Astrocyte (in vitro differentiated cells and primary cell): ENCODE measurements at places on chromosomes 1 and 21.

GRCh38 chr21:14995695-14996490 is 68.9 kb downstream of the NRIP1 start:
- no peak overlapping the region for H3K4me3 ChIP-seq
- no peaks in the 10 kb centered on the region for H3K36me3 ChIP-seq
- no peaks in the 10 kb centered on the region for H3K27me3 ChIP-seq
- peak; percentile 78 for DNase-seq
- peak overlapping the region; percentile 52 for H3K27ac ChIP-seq

DNA sequence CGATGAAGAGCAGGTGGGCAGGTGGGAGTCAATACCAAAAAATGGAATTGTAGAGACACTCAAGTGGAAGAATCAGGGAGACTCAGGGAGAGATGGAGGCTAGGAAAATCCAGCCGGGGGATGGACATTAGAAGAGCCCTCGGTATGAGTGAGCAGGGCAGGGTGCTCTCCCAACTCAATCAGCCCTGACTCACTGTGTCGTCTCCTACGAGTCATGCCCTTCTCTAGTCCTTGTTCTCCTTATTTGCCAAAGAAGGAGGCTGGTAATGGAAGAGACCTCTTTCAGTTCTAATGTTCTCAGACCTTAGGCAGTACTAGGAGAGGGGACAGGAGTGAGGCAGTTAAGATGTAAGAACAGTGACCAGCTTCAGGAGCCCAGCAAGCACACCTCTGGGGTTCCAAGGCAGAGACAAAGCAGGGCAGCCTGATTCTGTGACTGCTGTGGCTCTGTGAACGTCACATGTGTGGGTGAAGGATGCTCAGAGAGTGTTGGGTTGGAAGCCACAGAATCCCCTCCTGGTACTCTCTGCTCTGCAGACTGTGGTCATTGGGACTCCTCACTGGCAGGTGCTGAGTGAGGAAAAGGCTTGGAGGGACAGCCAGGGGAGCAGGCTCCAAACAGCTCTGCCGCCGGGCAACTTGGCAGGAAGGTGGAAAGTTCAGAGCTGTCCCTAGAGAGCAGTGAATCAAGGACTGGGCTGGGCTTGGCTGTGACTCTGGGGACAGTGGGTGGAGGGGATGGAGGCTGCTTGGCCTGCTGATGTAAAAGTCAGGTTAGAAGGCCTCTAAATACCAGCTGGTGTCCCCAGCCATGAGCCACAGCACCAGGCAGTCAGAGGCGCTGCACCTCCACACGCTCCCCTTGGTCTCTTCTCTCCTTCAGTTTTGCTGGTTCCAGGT is 11.1 kb upstream of the GJA5 start:
- no peaks in the 10 kb centered on the region for H3K27me3 ChIP-seq
- no peaks in the 10 kb centered on the region for H3K36me3 ChIP-seq
- H3K27ac ChIP-seq: no peak overlapping the region
- H3K4me1 ChIP-seq: no peaks in the 10 kb centered on the region
- no peak for DNase-seq

DNA sequence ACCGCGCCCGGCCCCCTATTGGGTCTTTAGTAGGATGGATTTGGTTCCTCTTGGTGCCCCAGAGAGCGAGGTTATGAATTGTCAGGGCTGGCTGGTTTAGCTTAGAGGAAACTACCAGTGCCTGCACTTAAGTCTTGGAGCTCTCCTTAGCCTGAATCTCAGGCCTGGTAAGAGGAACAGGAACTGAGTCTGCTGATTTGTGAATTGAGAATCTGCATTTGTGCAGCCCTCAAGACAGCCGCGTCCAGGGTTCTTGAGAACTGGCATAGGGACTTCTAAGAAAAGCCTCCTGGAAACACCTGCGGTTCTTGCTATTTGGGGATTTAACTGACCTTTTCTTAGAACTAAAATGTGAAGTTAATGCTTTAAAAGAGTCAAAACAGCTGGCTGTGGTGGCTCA is 1.7 kb downstream of the NECAP2 start:
- H3K4me3 ChIP-seq: no peak overlapping the region
- peaks cover 22% of the 10 kb centered on the region for H3K36me3 ChIP-seq
- H3K27me3 ChIP-seq: no peaks in the 10 kb centered on the region
- DNase-seq: no peak
- no peak overlapping the region for H3K27ac ChIP-seq
- H3K4me1 ChIP-seq: no peaks in the 10 kb centered on the region

DNA sequence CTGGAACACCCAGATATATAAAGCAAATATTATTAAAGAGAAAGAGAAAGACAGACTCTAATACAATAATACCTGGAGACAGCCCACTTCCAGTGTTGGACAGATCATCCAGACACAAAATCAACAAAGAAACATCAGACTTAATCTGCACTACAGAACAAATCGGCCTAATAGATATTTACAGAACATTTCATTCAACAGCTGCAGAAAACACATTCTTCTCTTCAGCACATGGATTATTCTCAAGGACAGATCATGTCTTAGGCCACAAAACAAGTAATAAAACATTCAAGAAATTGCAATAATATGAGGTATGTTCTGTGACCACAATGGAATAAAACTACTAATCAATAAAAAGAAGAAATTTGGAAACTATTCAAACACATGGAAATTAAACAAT is 398.3 kb upstream of the DUSP10 start:
- no peak for DNase-seq
- no peak overlapping the region for H3K4me3 ChIP-seq
- no peaks in the 10 kb centered on the region for H3K36me3 ChIP-seq
- no peaks in the 10 kb centered on the region for H3K27me3 ChIP-seq
- no peaks in the 10 kb centered on the region for H3K4me1 ChIP-seq

- no peaks in the 10 kb centered on the region for H3K36me3 ChIP-seq
- no peak overlapping the region for H3K4me3 ChIP-seq
- no peaks in the 10 kb centered on the region for H3K4me1 ChIP-seq
- no peaks in the 10 kb centered on the region for H3K27me3 ChIP-seq
- no peak for DNase-seq
- H3K27ac ChIP-seq: no peak overlapping the region
These were observed 1119.1 kb downstream of the AMY1C start for GRCh38 chr1:104868794-104869193.

DNA sequence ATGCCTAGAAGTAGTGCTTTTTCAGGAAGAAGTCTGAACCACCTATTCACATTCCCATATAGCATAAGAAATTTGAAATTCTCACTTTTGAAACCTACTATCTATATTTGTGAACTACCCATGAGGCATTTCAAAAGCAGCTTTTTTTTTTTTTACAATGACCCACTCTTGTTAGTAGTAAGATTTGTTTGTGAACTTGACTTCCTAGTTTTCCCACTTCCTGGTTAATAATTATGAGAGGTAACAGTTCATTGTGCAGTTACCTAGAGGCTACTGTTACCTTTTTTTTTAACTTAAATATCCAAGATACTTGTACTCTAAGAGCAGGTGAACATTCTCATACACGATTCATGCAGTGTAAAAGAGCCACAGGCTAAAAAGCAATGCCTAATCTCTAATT is 371.7 kb upstream of the ADGRL2 start:
- no peaks in the 10 kb centered on the region for H3K27me3 ChIP-seq
- H3K36me3 ChIP-seq: no peaks in the 10 kb centered on the region
- no peak overlapping the region for H3K27ac ChIP-seq

- peak; percentile 86 for DNase-seq
- no peaks in the 10 kb centered on the region for H3K36me3 ChIP-seq
- no peak overlapping the region for H3K4me3 ChIP-seq
- H3K27me3 ChIP-seq: no peaks in the 10 kb centered on the region
- peaks cover 58% of the 10 kb centered on the region for H3K4me1 ChIP-seq
- H3K27ac ChIP-seq: peak overlapping the region; percentile 90
These were observed 25.6 kb downstream of the LDLRAP1 start for GRCh38 chr1:25568834-25569596.

DNA sequence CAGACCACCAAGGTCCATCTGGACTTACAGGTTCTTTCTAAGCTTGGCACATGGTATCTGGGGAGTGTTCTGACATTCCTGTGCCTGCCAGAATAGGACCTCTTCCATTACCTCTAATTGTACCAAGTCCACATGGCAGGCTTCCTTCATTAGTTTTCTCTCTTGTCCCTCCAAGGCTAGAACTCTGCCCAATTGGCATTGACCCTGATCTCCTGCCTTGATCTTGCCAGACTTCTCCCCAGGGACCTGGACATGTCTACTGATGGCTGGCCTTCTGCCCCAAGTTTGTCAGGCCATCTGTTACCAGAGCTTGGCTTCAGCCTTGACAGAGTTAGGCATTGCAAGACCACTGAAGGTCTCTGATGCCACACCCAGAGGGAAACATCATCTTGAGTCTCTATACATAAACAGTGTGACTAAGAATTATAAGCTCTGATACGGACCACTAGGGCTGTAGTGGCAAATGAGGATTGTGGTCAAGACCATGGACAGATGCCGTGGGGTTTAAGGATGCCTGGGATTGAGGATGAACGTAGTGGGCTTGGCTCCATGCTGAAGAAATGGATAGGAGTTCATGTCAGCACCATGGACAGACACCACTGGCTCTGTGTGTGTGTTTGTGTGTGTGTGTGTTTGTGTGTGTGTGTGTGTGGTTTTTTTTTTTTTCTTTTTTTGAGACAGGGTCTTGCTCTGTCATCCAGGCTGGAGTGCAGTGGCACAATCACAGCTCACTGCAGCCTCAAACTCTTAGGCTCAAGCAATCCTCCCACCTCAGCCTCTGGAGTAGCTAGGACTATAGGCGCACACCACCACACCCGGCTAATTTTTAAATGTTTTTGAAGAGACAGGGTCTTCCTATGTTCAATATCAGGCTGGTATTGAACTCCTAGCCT is 19.5 kb upstream of the PSMB2 start:
- DNase-seq: peak; percentile 57
- peaks cover 3% of the 10 kb centered on the region for H3K27me3 ChIP-seq
- no peak overlapping the region for H3K27ac ChIP-seq
- no peaks in the 10 kb centered on the region for H3K36me3 ChIP-seq
- no peak overlapping the region for H3K4me3 ChIP-seq

DNA sequence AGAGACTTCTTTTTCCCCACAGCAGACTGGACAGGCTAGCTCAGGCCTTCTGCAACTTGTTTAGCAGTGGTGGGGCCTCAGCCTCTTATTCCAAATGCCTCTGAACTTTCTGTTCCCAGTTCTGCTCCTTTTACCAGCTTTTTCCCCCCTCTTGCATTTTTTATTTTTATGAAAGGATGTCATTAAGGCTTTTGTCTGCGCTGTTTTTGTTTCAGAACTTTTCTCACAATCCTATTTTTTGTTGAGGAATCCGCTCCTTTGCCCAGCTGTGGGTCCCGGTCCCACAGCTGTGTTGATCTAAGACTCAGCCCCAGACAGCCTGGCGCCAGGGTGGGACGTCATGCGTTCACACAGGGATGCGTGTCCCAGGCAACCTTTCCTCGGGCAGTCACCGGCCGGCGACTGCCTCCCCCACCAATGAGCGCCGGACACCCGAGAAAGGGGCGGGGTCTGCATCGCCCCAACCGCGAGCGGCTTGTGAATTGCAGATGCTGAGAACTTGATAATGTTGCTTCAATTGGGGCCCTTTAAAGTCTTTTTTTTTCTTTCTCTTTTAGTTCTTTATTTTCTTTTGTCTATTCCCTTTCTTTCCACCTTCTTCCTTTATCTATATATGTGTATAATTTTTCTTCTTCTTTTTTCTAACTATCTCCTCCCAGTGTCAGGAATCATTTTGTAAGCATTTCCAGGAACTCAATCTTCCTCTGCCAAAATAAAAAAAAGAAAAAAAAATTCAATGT is 3.0 kb upstream of the ID3 start:
- H3K4me1 ChIP-seq: peaks cover 40% of the 10 kb centered on the region
- H3K27me3 ChIP-seq: no peaks in the 10 kb centered on the region
- peak; percentile 97 for DNase-seq
- no peak overlapping the region for H3K4me3 ChIP-seq
- peak overlapping the region; percentile 97 for H3K27ac ChIP-seq
- no peaks in the 10 kb centered on the region for H3K36me3 ChIP-seq

DNA sequence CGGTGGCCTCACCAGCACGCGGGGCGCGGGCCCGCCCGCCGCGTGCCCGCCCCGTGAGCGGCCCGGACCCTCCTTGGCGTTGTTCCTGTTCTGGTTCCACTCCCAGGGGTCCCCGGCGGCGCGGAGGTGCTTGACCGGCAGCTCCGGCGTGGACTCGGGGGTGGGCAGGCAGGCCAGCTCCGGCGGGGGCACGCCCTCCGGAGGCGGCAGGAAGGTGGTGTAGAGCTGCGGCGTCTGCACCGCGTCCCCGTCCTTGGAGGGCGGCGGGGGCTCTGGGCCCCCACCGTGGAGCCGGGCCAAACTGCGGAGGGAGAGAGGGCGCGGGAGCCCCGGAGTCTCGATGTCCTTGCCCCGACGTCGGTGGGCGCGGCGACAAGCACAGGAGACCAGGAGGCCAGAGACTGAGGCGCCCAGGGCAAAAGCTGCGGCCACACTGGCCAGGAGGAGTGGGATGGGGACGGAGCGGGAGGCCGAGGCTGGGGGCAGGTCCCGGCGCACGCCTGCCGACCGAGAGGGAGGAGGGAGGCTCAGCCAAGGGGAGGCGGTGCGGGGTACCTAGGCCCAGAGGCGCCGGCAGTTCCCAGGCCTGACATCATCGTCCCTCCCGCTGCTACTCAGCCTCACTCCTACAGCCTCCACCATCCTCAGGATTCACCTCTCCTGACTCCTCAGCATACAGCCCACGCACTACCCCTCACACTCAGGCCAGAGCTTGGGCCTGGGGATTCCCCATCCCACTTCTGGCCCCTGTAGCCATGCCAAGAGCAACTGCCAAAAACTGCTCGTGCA is 13.2 kb downstream of the SEMA6C start:
- peaks cover 2% of the 10 kb centered on the region for H3K27me3 ChIP-seq
- no peak overlapping the region for H3K27ac ChIP-seq
- no peak overlapping the region for H3K4me3 ChIP-seq
- peaks cover 9% of the 10 kb centered on the region for H3K4me1 ChIP-seq
- DNase-seq: no peak
- no peaks in the 10 kb centered on the region for H3K36me3 ChIP-seq

DNA sequence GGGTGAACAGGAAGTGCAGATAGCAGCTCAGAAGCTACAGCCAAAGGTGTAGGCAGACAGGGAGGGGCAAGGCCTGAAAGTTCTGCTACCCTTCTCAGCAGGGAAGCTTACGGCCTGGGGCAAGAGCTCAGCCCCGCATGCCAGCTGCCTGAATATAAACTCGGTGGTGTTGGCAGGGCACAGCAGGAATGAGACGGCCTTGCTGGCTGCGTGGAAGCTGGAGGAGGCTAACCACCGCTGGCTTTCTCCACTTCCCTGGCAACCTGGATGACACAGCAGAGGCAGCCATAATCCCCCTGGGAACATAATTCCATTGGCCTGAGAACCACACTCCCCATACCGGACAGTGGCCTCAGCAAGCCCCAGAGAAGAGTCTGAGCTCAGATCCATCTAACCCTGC is 81.9 kb upstream of the PRRC2C start:
- no peak overlapping the region for H3K27ac ChIP-seq
- H3K4me1 ChIP-seq: peaks cover 5% of the 10 kb centered on the region
- no peak overlapping the region for H3K4me3 ChIP-seq
- no peaks in the 10 kb centered on the region for H3K27me3 ChIP-seq
- no peak for DNase-seq

- H3K4me3 ChIP-seq: no peak overlapping the region
- no peaks in the 10 kb centered on the region for H3K36me3 ChIP-seq
- no peak overlapping the region for H3K27ac ChIP-seq
- DNase-seq: no peak
- H3K27me3 ChIP-seq: no peaks in the 10 kb centered on the region
These were observed 392.7 kb downstream of the NPHP4 start for GRCh38 chr1:5599541-5599940.

- DNase-seq: no peak
- H3K4me1 ChIP-seq: peaks cover 7% of the 10 kb centered on the region
- H3K36me3 ChIP-seq: no peaks in the 10 kb centered on the region
- H3K27ac ChIP-seq: no peak within 1 kb of the TSS
- peaks cover 26% of the 10 kb centered on the region for H3K27me3 ChIP-seq
- H3K4me3 ChIP-seq: peak within 1 kb of the TSS; percentile 52
These were observed at the start of gene PODN for GRCh38 chr1:53061859-53062707. Gene PODN (plus strand): TSS chr1:53062213. CDS start chr1:53069856, 7,643 bp downstream.
